Epithelial cell of esophagus (primary cell): ENCODE measurements at places on chromosomes 6 and 20.

- no peak for DNase-seq
Measured at GRCh38 chr6:516213-516612, 124.7 kb downstream of the IRF4 start.

DNA sequence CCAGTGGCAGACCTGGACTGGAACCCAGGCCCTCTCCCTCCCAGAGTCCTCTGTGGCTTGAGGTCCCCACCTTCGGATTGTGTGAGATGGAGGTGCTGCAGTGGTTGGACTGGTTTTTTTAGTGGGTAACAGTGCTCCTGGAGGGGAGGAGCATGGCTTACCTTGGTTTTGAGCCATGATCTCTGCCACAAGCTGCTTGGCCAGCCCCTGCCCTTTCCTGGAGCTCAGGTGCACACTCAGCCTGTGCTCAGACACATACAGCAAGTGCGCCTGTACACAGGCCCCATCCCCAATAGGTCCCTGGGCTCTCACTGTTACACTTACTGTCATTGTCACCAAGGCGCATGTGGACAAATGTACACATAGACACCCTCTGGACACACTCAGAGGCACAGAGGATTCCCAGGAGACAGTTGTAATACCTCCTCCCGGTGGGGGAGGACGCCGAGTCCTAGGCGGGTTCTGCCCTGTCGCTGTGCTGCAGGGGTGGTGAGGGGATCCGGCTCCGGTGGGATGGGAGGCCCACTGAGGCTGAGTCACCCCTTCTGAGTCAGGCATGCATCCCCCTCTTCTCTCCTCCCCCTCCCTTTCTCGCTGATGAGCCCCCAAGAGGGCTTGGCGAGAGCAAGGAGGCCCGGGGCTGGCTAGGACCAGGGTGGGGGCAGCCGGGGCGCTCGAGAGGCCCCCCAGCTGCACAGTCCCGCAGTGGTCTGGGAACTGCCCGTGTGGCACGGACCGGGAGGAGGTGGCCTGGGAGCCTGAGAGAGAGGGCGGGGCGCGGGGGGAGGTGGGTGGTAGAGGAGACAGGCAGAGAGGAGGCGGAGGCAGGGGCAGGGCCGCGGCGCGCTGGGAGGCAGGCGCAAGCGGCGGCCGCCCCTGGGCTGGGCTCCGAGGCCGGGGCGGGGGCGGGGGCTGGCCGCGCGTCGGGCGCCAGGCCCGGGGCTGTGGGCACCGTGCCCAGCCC, 522 bp upstream of the EPB41L1 start:
- peak; percentile 67 for DNase-seq

DNA sequence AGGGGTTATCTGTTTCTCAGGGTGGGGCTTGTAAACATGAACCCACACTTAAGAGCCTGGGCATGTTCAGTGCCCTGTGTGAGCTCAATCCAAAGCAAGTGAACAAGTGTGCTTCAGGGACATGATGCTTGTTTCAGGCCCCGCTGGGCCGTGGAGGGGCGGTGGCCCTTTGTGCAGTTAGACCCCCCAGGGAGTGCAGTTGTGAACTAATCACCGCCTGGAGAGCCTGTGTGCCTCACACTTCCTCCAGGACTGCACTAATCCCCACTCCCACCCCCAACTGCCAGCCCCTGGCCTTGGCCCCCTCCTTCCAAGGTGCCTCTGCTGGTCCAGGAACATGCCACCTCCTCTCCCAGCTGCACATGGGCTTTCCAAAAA, 58.1 kb downstream of the RREB1 start:
- no peak for DNase-seq

DNA sequence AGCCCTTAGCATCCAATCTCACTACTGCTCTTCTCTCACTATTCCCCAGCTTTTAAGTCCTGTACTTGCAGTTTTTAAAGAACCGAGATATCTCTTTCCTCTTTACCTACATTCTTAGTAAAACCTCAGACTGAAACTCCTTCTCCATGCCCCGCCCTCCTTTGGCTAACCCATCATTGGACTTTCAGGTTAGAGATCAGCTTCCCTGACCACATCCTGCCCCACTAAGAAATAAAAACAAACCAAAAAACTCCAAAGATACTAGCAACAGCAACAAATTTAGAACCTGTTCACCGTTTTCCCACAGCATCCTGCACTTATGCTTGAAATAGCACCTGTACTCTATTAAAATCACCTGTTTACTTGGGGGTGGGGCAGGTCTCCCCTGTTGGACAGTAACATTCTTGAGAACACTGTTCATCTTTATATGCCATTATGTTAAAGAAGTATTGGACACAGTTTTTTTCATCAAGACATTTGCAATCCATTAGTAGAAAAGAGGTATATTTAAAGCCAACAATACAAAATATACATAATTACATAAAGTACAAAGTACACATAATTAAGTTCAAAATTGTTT, 16.3 kb upstream of the SMAP1 start:
- DNase-seq: no peak

DNA sequence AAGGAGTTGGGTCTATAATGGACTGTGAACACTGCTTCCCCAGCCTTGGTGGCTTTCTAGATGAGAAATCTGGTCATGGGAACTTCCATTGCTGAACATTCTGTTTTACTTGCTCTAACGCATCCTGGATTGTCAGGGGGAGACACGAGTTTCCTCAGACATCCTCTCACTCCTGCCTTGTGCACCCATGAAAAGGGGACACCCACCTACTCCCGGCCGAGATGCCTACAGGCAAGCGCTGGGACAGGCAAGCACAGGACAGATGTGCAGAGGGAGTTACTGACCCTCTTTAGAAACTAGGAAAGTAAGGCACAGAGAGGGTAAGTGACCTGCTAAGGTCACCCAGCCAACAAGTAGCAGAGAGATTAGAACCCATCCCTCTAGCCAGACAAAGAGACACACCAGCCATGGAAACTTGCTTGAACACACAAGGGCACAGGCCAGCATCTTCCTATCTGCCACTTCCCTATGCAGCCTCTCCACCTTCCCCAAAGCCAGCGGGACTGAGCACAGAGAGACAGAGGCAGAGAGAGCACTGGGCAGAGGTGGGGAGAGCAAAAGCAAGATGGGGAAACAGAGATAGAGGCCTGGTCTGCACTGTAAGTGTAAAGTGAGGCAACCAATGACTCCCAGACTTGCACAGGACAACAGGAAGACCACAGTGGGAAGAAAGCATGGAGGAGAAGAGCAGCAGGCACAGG, 845 bp upstream of the SFTA2 start:
- DNase-seq: no peak

- DNase-seq: no peak
Measured at GRCh38 chr6:82570083-82570482, 206.5 kb downstream of the TPBG start.

GRCh38 chr6:225121-225721, 67.1 kb upstream of the DUSP22 start:
- peak; percentile 98 for DNase-seq

GRCh38 chr6:7846966-7847818, 63.4 kb downstream of the TXNDC5 start:
- DNase-seq: peak; percentile 11

DNA sequence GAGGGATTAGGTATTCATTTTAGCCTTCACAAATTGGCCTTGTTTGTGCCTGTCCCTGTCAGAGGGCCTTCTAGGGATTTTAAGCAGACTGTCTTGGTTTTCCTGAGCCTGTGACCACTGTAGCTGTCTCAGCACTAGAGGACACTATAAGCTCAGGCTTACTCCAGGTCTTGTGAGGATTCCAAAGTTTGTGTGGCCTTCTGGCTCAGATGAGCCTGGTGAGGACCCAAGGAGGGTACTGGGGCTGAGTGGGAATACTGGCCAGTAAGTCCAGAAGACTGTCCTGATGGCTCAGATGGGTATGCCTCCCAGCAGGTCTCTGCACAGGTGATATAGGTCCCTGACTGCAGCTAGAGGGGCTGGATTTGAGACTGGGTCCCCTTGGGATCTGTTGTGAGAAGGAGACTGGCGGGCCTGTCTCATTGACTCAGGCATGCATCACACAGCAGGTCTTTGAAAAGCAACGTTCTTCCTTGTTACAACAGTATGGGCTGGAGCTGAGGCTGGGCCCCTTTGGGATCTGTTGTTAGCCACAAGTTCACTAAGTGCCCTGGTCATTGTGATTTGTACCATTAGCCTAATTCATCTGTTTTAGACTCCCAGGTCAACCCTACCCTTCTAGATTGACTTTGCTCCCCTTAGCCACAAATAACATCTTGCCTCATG, 26.3 kb upstream of the TFB1M start:
- DNase-seq: peak; percentile 36

DNA sequence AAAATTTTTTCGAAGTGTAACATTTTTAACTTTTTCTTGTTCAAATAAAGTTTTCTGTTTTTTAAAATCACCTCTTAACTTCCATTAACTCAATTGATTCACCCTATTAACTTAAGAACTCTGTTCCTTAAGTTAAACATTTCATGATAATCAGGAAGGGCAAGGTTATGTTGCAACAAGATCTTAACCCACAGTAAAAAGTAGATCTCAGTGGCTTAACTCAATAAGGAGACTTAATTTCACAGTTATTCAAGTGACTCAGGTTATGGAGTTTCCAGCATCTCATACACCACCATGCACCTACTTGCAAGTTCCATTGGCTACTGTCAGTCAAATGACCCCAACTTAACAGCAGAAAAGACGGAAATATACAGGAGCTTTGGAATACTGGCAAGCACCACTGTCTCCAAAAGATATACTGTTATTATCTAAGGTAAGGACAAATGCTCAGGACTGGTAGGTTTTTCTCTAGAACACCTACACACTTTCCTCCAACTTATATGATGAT, 11.2 kb downstream of the HLA-DQB1 start:
- no peak for DNase-seq

DNA sequence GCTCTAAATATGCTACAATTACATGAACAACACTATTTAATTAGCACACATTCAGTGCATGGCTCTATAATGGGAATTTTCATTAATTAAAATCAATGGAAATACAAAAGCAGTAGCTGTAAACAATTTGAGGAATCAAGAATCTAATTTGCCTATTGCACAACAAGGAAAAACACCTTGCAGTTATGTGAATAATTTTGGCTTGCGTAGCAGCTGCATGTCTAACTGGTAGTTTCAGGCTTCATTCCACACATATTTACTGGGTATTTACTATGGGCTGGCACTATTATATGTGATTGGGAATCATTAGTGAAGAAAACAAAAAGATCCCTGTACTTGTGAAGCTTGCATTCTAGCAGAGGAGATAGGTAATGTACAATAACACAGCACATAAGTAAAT, 26.4 kb downstream of the KIF6 start:
- DNase-seq: peak; percentile 24

- no peak for DNase-seq
Measured at GRCh38 chr6:90575267-90575666, 11.6 kb downstream of the MAP3K7 start.

GRCh38 chr6:37570482-37571133, 70.9 kb upstream of the CCDC167 start:
- DNase-seq: no peak

- peak; percentile 63 for DNase-seq
Measured at GRCh38 chr20:59820204-59821041, 113.0 kb downstream of the SYCP2 start.

- no peak for DNase-seq
Measured at GRCh38 chr6:5126214-5126613, 41.1 kb downstream of the PPP1R3G start.

DNA sequence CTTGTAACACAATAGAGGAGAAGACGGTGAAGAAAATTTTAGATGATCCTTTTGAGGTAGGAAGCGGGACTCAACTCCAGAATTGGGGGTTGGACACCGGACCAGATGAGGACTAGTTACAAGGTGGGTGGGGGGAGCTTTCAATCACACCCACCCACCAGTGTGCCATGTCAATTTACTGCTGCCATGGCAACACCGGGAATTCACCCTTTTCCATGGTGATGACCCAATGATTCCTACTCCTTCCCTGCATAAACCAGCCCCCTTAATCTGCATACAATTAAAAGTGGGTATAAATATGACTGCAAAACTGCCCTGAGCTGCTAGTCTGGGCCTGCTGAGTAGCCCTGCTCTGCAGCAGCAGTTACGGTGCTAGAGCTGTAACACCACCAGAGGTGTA, 14.7 kb downstream of the RAD21L1 start:
- DNase-seq: no peak

DNA sequence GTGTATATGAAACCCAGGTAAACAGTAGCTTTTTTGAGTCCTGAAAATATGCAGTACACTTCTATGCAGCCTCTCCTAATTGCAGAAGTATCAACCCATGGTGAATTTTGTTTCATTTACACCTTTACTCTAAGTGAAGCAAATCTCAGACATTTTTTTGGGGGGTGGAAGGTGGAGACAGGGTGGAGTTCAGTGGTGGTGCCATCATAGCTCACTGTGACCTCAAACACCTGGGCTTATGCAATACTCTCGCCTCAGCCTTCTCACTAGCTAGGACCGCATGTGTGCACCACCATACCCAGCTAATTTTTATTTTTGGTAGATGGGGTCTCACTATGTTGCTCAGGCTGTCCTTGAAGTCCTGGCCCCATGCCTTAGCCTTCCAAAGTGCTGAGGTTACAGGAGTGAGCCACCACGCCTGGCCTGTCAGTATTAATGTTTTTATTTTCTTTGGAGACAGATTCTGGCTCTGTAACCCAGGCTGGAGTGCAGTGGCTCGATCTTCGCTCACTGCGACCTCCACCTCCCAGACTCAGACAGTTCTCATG, 80.3 kb downstream of the JARID2 start:
- DNase-seq: no peak

DNA sequence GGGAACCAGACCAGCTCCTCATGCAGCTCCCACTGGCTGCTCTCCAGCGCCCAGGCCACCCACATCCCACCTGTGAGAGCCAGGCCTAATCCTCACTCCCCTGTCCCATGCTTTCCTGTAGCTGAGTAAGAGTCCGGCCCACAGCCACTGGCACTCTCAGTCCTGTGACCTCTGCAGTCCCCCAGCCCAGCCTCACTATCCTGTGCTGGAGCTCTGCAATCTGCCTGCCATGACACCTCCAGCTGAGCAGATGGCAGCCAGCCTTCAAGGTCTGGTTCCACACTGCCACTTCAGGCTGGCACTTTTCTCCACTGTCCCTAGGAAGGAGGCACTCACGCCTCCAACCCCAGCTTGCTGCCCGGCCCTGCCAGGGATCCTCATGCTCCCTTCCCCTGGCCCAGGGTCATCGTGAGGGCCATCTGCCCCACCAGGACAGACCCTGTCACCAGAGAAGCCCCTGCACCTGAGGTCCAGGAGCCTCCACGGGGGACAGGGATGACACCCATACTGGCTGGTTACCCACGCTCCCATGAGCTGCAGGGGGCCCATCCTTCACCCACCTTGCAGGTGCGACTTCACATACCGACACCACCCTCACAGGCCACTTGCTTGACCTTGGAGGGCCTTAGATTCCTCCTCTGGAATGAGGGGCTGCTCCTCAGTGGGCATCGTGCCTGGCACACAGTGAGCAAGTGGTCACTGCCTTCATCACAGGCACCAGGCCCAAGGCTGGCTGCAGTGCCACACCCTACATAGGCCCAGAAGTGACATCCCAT, 100.1 kb downstream of the ASXL1 start:
- DNase-seq: no peak

DNA sequence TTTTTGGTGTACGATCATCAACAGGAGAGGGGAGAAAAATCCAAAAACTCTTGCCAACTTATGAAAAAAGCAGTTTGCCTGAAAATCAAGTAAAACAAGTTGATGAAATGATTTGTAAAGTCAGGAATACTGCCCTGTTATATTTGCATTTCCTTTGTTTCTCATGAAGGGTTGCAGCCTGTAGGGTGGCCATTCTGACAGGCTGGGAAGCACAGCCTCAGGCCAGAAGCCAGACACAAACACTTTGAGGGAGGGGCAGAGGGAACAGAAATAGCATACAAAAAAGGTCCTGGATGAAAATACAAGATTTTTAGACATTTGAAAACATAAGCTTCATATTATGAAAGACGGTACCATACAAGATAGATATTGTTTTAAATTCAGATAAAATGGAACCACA, 109.8 kb downstream of the DTNBP1 start:
- DNase-seq: no peak
